ENCODE measurements at places on chromosomes 3 and 15. TPM values are rescaled to one million over a fixed set of nuclear protein-coding genes. Genes with fewer than 3 reads are reported as not detected.

Gene SYNPR
- not detected for total RNA-seq

Gene ARHGEF26
- total RNA-seq: not detected

Gene FGF7
- total RNA-seq: 12.3 TPM

Gene RLBP1
- total RNA-seq: not detected

GRCh38 chr3:79845546-79845945 lies 77.7 kb upstream of the ROBO1 start:
- H3K27me3 ChIP-seq: no peaks in the 10 kb centered on the region
- no peak overlapping the region for H3K4me3 ChIP-seq
- no peak for DNase-seq
- no peaks in the 10 kb centered on the region for H3K4me1 ChIP-seq
- no peak overlapping the region for H3K27ac ChIP-seq
- H3K36me3 ChIP-seq: no peaks in the 10 kb centered on the region

GRCh38 chr3:1172644-1173043 lies 79.8 kb downstream of the CNTN6 start:
- H3K27ac ChIP-seq: no peak overlapping the region
- H3K36me3 ChIP-seq: 0 out of 2 replicates have a peak, but pooled peaks cover 5% of the 10 kb centered on the region
- DNase-seq: no peak
- no peaks in the 10 kb centered on the region for H3K4me1 ChIP-seq

- no peaks in the 10 kb centered on the region for H3K36me3 ChIP-seq
- no peak for DNase-seq
- no peaks in the 10 kb centered on the region for H3K4me1 ChIP-seq
- H3K4me3 ChIP-seq: no peak overlapping the region
- H3K27me3 ChIP-seq: peaks cover 7% of the 10 kb centered on the region
- no peak overlapping the region for H3K27ac ChIP-seq
Measured at GRCh38 chr3:30886888-30887287, 7.6 kb downstream of the GADL1 start.

GRCh38 chr3:33392703-33393125 lies 47.5 kb downstream of the UBP1 start:
- H3K27ac ChIP-seq: peak overlapping the region; percentile 94
- H3K4me1 ChIP-seq: peaks cover 73% of the 10 kb centered on the region
- peaks cover 4% of the 10 kb centered on the region for H3K27me3 ChIP-seq
- H3K36me3 ChIP-seq: peaks cover 72% of the 10 kb centered on the region
- DNase-seq: peak; percentile 95

GRCh38 chr3:10428406-10429091 lies 76.8 kb downstream of the ATP2B2 start:
- H3K4me3 ChIP-seq: no peak overlapping the region
- DNase-seq: no peak
- no peak overlapping the region for H3K27ac ChIP-seq
- H3K36me3 ChIP-seq: no peaks in the 10 kb centered on the region

- H3K4me3 ChIP-seq: peak overlapping the region; percentile 95
- peak; percentile 76 for DNase-seq
- peak overlapping the region; percentile 89 for H3K27ac ChIP-seq
- peaks cover 3% of the 10 kb centered on the region for H3K27me3 ChIP-seq
Measured at GRCh38 chr15:41772720-41773331, 1.5 kb upstream of the MAPKBP1 start.

DNA sequence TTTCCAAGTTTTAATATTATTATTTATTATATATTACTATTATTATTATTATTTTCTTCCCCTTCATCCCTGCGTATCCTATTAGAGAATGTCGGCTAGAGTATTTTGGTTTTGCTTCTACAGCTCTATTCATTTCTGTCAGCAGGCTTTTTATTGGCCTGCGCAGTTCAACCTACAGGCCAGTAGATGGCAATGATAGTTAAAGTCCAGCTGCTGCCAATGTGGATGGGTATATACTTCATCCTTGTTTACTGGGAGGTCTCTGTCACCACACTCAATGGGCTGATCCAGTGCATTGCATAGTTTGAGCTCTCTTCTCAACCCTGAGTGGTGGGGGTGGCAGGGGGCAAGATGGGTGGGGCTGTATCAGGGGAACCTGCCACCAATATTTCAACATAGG lies 799.8 kb downstream of the NSUN3 start:
- H3K36me3 ChIP-seq: no peaks in the 10 kb centered on the region
- no peak overlapping the region for H3K4me3 ChIP-seq
- no peak overlapping the region for H3K27ac ChIP-seq

Gene TUSC7
- total RNA-seq: not detected

Gene TNNC1
- 0.46 TPM for total RNA-seq

DNA sequence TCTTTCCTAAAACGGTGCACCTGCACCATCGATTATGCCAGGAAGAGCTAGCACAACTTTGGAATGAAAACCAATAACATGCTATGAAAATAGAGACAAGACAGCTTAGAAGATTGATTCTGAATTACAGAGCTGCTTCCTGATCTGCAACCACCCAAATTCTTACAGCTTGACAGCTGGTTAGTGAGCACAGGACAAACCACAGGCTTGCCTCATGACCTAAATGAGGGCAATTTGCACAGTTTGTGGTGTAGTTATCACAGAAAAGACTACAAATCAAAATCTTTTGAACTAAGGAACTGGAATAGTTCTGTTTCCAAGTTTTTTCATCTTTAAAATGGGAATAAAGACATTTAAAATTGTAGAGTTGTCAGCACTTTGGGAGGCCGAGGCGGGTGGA lies 533.5 kb downstream of the NAALADL2 start:
- H3K4me3 ChIP-seq: no peak overlapping the region
- H3K27me3 ChIP-seq: no peaks in the 10 kb centered on the region
- peaks cover 32% of the 10 kb centered on the region for H3K36me3 ChIP-seq

Gene PXYLP1
- total RNA-seq: 4.4 TPM

Gene RFT1
- 32.9 TPM for total RNA-seq

Gene CKMT1A
- not detected for total RNA-seq

DNA sequence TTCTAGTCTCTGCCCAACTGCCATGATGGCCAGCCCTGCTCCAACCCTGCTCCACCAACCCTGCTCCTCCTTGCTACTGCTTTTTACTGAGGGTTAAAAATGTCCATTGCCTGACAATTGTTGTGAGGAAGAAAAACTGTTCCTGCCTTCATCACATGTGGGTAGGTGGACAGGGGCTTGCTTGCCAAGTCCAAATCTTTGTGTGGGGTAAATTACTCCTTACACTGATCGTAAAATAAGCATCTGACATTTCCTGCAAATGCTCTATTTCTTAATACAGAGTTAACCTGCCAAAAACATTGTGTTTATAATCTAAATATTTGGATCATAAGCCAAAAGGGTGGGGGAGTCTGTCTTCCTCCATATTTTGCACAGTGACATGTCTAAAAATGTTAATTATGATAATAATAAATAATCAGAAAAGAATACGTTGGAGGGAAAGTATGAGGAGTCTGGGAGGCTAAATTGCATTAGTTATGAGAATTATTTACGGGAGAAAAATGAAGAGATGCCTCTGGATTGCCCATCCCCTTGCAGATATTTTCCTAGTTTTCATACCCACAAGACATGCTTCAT lies 242.5 kb upstream of the TBL1XR1 start:
- no peaks in the 10 kb centered on the region for H3K27me3 ChIP-seq
- no peak overlapping the region for H3K4me3 ChIP-seq
- H3K4me1 ChIP-seq: peaks cover 36% of the 10 kb centered on the region
- no peak overlapping the region for H3K27ac ChIP-seq
- DNase-seq: no peak

Gene CATSPER2
- 0.81 TPM for total RNA-seq

DNA sequence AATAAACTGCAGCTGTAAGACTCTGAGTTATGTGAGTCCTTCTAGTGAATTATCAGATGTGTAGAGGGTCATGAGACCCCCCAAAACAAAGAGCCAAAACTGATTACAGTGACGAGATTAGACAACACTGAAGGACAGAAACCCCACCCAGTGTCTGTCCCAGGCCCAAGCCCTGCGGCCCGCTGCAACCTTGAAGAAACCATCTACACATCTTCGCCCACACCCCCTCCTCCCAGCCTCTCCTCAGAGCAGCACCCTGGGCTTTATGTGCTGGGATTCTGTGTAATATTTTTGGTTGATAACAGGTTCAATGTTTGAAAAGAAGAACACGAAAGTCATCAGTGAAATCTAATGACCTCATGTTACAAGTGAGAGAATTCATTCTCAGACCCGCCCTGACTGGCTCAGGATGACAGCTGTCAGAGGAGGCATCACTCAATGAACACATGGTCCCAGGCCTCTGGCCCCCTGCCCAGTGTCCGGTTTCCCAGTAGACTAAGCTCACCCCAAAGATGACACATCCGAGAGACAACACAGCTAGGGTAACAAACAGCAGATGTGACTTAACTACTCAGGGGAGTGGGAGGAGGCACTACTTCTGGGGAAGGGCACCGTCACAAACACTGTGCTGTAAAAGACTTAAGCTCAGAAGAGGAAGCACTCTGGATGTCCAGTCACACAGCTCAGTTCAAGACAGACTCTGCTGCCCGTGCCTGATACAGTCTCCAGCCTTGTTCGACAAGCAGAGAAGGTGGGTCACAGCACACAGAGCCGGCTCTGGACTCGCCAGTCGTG lies 48.9 kb downstream of the NIPA2 start:
- peaks cover 37% of the 10 kb centered on the region for H3K36me3 ChIP-seq
- DNase-seq: peak; percentile 84
- H3K4me3 ChIP-seq: peak overlapping the region; percentile 73
- peaks cover 2% of the 10 kb centered on the region for H3K27me3 ChIP-seq
- H3K4me1 ChIP-seq: peaks cover 27% of the 10 kb centered on the region

Gene LNP1
- 1.1 TPM for total RNA-seq

DNA sequence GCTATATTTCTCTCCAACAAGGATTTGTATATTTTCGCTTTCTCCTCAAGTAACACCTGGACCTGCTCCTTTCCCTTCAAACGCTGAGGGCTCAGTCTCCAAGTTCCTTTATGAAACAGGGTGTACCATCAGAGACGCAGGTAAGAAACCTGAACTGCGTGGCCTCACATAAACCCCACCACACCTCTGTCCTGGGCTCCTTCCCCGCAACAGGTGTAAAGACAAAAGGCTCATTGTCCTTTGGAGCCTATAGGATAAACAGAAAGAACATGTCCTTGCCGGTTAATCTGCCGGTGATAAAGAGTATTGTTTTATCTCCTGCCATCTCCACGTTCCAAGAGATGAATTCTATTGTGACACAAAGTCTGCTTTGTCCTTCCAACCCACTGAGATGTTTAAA lies 111.8 kb upstream of the ADAMTS9 start:
- H3K36me3 ChIP-seq: no peaks in the 10 kb centered on the region
- no peak overlapping the region for H3K27ac ChIP-seq
- no peak overlapping the region for H3K4me3 ChIP-seq
- no peaks in the 10 kb centered on the region for H3K4me1 ChIP-seq
- no peaks in the 10 kb centered on the region for H3K27me3 ChIP-seq
- DNase-seq: no peak

DNA sequence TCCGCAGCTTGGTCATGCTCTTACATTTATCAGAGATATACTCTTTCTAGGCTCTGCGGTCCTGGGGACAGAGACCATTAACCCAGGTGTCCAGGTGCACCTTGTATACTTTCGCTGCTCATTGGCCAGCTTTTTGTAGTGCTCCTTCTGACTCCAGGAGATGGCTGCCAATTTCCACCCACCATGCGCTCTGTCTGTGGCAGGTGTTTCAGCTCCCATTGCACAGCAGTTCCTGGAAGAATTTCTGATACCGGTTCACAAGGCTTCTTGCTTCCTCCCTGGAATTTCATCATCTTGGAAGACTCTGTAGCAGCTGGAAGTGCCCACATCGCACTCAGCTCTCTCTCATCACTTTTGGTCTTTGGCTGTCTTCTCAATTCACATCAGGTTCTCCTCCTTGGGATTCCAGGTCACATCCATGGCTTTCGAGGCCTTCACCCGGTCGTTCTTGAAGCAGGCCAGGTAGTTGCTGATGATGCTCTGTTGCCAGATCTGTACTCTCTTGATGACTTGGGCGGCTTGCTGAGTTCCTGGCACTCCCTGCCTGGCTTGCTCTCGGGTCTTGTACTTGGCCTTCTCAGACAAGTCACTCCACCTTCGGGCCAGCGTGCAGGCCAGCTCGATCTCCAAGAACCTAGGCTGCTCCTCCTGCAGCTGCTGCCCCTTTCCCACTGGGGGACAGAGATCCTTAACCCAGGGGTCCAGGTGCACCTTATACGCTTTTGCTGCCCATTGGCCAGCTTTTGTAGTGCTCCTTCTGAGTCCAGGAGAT lies 41.1 kb upstream of the ARL8B start:
- no peak overlapping the region for H3K4me3 ChIP-seq
- no peak overlapping the region for H3K27ac ChIP-seq
- H3K36me3 ChIP-seq: no peaks in the 10 kb centered on the region
- no peak for DNase-seq
- H3K4me1 ChIP-seq: no peaks in the 10 kb centered on the region

DNA sequence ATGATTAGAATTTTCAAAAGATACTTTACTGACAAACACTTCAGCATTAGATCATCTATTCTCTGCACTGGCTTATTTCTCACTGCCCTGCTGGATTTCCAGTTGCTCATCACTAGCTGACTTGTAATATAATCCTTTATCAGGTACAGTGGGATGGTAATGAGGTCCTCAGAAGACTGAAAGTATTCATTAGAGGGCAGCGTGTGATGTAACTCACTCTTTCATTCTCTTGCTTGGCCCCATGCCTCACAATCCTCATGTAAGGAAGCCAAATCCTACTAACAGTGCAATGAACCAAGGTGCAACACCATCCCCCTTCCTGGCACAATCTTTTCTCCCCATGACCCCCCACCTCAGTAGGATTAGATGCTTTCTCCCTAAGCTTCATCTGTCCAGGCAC lies 289.9 kb downstream of the CTNNB1 start:
- no peak overlapping the region for H3K27ac ChIP-seq
- DNase-seq: no peak
- H3K4me1 ChIP-seq: no peaks in the 10 kb centered on the region
- no peaks in the 10 kb centered on the region for H3K36me3 ChIP-seq

Gene RTP3
- not detected for total RNA-seq

DNA sequence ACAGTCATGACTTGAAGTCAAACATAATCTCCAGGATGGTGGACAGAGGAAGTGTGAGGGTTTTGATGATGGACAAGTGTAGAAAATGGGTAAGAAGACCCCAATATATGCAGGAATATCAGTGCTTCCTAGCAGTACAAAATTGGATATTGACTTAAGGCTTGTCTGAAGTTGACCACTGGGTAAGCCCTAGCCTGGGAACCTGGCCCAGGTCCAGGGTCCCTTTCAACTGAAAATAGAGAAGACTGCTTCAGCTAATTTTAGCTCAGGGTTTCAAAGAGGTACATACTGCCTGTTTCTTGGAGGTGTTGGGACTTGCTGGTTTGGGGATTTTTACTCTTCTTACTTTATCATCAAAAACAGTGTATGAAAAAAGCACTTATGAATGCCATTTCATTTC lies 4.7 kb downstream of the NR1D2 start:
- H3K4me3 ChIP-seq: no peak overlapping the region
- H3K36me3 ChIP-seq: peaks cover 21% of the 10 kb centered on the region
- H3K27me3 ChIP-seq: peaks cover 4% of the 10 kb centered on the region
- no peak for DNase-seq

Gene GPR87
- not detected for total RNA-seq

DNA sequence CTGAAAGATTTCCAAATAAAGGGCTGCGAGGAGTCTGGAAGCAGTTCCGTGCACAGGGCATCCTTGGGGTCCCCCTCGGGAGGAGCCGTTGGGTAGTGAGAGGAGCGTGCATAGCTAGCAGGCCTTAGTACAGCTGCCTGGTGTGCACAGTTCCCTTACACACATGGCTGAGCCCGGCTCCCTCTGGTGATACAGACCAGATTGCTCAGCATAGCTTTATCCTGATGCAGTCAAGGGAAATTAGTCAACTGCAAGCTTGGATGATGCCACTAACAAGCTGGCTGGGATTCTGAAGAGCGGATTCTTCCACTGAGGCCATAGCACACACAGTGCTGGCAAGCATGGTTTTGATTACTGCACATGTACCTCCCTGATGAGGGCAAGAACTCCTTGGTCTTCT lies 349.4 kb downstream of the LRTM1 start:
- no peak overlapping the region for H3K27ac ChIP-seq
- H3K27me3 ChIP-seq: peaks cover 1% of the 10 kb centered on the region
- H3K36me3 ChIP-seq: no peaks in the 10 kb centered on the region
- H3K4me1 ChIP-seq: no peaks in the 10 kb centered on the region
- no peak overlapping the region for H3K4me3 ChIP-seq
